A549 treated with Mapracorat at 1 μM for 4 hours (cell line): ENCODE measurements at places on chromosomes 1 and 21. TPM values are rescaled to one million over a fixed set of nuclear protein-coding genes. Genes with fewer than 3 reads are reported as not detected.

GLRX2 gene
- 39.7 to 50.8 TPM (median 46.9 TPM) in 5 replicates for total RNA-seq

KRTAP7-1 gene
- not detected in 5 replicates for total RNA-seq

PPFIA4 gene
- 0.29 to 0.89 TPM (median 0.45 TPM) in 5 replicates for total RNA-seq

TFF2 gene
- total RNA-seq: not detected in 5 replicates

PADI2 gene
- total RNA-seq: 0.86 to 1.1 TPM (median 1.0 TPM) in 5 replicates

NUP210L gene
- not detected in 5 replicates for total RNA-seq

ADORA1 gene
- total RNA-seq: 0.50 to 0.74 TPM (median 0.68 TPM) in 5 replicates
